Activated CD8-positive, alpha-beta T cell treated with anti-CD3 and anti-CD28 coated beads, Interleukin-2, amount 10 ng/mL, durations not matched to agents 7 days and 5 days (primary cell): ENCODE measurements at places on chromosomes 1 and 21.

DNA sequence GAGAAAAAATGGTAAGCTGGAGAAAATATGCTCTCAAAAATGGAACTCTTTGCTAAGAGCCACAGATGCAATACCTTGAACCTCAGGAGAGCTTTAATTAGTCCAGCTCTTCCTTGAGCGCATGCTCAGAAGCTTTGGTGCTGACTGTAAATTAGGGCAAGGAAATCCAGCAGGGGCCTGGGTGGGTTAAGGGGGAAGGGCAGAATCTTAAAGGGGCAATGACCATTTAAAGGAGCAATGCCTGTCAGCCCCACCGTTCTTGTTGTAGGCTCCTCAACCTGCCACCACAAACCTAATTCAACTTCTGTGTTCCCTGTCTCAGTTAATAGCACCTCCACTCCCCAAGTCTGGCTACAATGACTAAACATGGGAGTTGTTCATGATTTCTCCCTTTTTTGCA, 6.8 kb upstream of the SLC22A15 start:
- no peak for DNase-seq

DNA sequence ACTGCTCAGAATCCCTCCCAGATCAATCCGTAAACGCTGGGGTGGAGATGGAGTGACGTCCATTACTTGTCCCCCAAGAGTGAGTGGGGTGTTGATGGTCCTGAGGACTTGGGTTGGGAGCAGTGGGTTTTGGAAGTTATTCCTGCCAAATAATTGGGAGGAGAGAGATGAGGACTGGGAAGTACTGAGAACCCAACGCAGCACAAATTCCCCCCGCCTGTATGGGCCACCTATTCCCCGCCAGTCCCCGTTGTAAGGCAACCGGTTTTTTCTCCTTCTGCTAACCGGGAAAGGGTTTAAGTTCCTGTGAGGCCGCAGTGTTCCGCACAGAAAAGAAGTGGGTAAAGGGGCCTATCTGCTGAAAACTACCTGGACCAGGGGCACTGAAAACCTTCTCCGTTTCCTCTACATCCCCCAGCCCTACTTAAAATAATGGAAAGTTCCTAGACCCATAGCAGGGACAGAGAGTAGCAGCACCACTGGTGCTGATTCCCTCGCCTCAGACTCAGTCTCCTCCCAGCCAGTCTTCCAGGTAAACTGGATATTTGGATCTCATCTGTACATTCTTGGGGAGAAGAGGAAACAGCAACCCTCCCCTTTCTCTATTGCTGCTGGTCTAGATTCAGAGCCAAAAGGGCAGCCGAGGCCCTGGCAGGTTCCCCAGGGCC, 738 bp downstream of the LURAP1 start:
- DNase-seq = no peak

- DNase-seq = no peak
Observed at GRCh38 chr1:215682232-215682631, 115.1 kb downstream of the KCTD3 start.

- DNase-seq = no peak
Observed at GRCh38 chr1:233005703-233006102, 55.3 kb downstream of the NTPCR start.

- no peak for DNase-seq
Observed at GRCh38 chr21:15725949-15726348, 3.8 kb upstream of the USP25 start.

DNA sequence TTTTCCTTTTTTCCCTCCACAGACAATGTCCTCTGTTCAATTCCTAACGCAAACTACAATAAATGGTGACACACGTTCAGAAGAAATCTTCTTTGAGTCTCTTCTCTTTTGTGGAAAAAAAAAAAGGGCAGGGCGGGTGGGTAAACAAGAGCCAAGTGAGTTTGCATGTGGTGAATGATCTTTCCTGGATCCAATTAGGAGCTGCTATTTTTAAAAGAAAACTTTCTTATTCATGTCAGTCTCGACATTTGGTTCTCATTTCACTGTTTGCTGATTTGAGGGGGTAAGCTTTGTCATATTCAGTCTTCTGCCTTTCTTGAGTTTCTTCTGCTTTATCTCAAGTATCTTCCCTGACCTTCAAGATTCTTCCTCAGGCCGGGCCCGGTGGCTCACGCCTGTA, 29.2 kb upstream of the KIF1B start:
- no peak for DNase-seq

DNA sequence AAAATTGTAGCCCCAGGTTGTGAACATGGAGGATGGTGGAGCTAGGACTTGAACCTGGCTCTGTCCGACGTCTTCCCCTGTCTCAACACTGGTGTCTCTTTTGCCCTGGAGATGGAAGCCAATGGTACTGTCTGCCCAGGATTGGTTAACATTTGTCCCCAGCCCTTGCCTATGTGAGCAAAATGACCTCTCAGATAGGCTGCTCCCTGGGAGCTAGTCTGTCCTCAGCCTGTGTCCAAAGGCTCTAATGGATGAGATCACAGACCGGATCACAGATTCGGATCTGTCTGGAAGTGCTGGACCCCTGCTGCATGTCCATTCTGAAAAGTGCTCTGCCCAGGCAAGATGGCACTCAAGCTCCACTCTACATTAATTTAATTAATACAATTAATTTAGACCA, 394.4 kb upstream of the VAMP3 start:
- DNase-seq = no peak

DNA sequence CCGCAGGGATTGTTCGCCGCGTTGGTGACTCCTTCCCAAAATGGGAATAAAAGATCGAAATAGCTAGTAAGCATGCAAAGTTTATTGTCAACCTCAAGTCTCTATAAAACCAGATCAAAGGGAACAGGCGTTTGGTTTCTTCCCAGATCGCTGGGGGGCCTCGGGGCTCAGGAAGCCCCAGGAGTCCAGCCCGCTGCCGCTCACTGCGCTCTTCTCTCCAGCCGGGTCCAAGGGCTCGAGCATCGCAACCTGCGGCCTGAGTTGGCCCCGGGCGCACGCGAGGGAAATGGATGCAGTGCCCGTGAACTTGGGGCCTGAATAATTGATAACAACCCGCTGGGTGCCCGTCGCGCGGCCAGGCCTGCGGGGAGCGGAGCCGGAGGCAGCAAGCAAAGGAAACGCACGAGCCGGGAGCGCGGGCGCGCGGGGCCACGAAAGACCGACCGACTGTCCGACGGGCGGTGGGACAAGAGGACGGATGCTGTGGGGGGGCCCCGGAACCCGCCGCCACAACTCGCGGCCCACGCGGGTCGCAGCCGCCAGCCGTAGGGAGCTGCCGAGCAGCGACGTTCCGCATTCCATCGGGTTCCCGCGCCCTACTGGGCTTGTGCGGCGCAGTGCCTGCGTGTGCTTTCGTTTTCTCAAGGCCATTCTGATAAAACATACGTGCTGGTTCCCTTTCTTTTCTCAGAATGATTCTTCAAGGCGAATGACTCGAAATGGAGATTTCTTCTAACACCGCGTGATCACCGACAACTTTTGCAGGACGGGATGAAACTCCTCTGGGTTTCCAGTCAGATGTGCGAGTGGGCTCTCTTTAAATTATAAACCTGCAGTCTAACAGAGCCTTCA, 14.0 kb upstream of the ALX3 start:
- peak; percentile 34 for DNase-seq

DNA sequence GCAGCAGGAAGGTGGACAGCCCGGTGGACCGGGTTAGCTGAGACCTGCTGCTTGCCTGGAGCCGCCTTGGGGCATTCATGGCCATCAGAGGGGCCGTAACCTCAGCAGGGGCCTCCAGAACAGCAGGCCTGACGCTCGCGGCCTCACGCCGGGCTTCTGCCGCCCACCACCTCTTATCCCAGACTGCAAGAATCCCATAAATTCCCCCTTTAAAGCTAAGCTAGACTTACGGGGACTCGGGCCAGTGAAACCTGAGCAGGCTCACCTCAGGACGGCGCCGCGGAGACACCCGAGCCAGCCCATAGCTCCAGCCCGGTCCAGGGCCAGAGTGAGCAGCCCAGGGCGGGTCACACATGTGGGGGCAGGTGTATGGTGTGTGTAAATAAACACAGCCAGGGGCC, 132.3 kb downstream of the GLIS1 start:
- no peak for DNase-seq

DNA sequence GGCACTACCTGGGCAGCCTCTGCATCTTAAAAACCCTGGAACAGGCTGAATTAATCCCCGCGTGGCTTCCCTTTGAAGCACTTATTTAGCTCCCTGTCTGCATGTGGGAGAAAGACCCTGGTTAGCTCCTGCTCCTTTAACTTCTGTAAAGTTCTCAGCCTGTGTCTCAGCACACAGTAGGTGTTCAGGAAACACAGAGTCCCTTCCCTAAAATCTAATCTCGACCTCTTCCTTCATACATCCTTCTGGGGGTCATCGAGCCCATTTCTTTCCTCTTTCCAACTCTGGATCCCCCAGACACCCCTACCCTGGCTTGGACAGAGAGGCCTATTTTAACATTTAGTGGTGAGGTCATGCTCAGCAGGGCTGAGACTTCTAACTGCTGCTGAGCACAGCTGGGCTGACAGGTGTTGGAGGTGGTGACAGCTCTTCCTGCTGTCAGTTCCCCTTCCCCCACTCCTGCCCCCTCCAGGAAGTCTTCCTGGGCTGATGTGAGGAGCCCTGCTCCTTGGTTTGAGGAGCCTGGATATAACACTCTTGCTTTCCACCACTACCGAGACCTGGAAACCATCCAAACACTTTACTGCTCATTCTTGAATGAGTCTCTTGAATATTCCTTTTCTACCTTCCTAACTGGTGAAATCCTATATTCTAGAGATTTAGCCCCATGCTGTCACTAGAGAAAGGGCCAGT, 5.3 kb downstream of the E2F2 start:
- DNase-seq = peak; percentile 47

GRCh38 chr1:180199018-180199417, 31.0 kb upstream of the LHX4 start:
- DNase-seq = no peak

DNA sequence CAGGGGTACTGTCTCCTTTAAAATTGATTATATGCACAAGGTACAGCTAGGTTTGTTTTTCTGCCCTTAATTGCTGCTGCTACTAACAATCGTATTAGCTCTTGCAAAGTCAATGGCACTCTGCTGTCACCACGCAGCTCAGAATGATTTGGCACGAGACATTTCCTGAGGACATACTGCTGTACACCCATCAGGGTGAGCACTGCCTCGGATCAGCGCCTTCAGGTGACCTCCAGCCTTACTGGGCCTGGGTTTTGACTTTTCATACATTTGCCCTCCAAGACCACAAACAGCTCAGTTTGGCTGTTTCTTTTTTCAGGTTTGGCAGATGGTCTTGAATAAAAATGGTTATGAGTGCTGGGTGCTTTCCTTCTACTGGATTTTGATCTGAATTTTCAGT, 110.9 kb downstream of the NTPCR start:
- no peak for DNase-seq

DNA sequence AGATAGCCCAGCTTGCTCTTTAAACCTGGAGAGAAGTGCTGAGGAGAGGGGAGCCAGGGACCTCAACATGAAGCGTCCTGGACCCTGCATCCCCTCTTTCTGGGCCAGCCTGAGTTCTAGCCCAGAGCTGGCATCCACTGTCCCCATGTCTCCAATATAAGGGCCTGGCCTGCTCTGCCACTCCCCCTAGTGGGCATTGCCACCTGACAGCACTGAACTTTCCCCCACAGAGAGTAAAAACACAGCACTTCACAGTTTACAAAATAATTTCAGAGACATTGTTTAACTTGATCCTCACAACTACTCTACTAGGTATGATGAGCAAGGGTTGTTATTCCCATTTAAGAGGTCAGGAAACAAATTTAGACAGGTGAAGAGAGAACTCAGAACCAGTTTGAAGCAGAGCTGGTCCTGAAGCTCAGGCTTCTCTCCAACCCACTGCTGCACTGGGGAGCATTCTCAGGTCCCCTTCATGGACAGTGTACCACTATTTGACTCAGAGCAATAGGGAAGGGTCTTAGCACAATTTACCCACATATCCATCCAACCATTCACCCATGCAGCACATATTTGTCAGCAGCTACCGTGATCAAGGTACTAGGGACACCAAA, 151.2 kb downstream of the DMRTA2 start:
- DNase-seq = peak; percentile 32

GRCh38 chr1:20775700-20776099, 11.4 kb downstream of the HP1BP3 start:
- DNase-seq = no peak

GRCh38 chr1:229252228-229252984, 18.5 kb upstream of the RAB4A start:
- DNase-seq = no peak

DNA sequence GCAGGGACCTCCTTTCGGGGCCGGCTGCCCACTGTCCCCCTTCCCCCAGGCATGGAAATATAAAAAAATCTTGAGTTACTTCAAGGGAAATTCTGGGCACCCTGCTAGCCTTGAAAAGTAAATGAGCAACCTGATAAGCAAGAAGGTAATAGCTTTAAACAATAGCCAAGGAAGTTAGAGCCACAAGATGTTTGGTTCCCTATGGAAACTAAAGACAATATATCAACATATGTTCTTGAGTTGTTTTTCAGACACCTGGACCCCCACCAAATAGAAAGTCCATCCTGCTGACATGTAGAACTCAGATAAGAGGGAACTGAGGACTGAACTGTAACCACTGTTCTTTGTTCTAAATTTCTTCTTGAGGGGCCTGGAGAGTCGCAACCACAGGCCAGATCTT, 19.3 kb upstream of the SLC35A3 start:
- DNase-seq = no peak

- no peak for DNase-seq
Observed at GRCh38 chr1:119673171-119673940, 25.3 kb upstream of the ZNF697 start.

DNA sequence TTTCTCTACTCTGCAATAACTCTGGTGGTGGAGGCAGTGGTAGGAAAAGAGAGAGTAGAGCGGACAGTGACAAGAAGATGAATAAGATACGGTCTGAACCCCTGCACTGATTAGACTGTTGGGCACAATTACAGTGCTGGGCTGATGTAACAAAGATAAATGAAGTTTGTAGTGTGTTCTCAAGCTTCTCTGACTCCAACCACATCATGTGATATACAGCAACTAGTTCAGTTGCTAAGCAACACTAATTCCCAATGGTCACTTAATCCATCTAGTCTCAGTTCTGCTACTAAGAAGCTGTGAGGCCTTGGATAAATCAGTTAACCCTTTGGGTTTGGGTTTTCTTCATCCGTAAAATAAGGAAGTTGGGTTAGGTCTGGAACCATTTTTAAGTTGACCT, 17.3 kb downstream of the DDR2 start:
- DNase-seq = no peak

DNA sequence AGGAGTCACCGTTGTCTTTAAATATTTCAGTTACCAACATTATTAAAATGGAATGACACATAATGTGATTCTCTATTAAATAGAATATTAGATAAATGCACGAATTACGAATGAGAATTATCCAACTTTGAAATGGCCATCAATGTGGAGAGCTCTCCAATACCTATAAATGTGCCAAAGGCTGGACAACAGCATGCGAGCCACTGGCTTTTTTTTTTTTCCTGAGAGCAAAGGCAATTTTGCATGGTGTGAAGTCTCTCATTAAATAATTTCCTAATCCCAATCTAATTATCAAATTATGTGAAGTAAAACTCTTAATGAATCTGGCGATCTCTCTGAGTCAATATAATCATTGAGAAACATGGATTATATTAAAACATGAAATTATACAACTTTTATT, 113.5 kb downstream of the KCNT2 start:
- DNase-seq = no peak

- no peak for DNase-seq
Observed at GRCh38 chr21:28444111-28444510, 548.6 kb downstream of the LTN1 start.

- no peak for DNase-seq
Observed at GRCh38 chr1:43445606-43446387, 7.9 kb downstream of the HYI start.

GRCh38 chr1:175220853-175221556, 28.4 kb upstream of the KIAA0040 start:
- no peak for DNase-seq

GRCh38 chr1:110130989-110131388, 18.7 kb downstream of the UBL4B start:
- no peak for DNase-seq
